ENCODE measurements at places on chromosomes 16 and 17. TPM values are rescaled to one million over a fixed set of nuclear protein-coding genes. Genes with fewer than 3 reads are reported as not detected.

The DNAH9 gene
- not detected for total RNA-seq

The CLN3 gene
- total RNA-seq, result 34.1 TPM

The TANC2 gene
- total RNA-seq, result 45.5 TPM

The PTX4 gene
- 0.03 TPM for total RNA-seq

The SLC35G6 gene
- total RNA-seq, result not detected

The CFAP97D1 gene
- 0.01 TPM for total RNA-seq

The GJC1 gene
- total RNA-seq, result 26.1 TPM

The MYL4 gene
- total RNA-seq, result 0.21 TPM
